Lung microvascular endothelial cell (primary cell): ENCODE measurements at places on chromosomes 2 and 18. TPM values are rescaled to one million over a fixed set of nuclear protein-coding genes. Genes with fewer than 3 reads are reported as not detected.

RRM2 gene
- 5.6 and 16.1 TPM in 2 replicates for total RNA-seq

HOXD12 gene
- not detected in 2 replicates for total RNA-seq

OTOS gene
- total RNA-seq = not detected in 2 replicates

TTN gene
- 0.60 and 1.3 TPM in 2 replicates for total RNA-seq

ALPI gene
- total RNA-seq = not detected in 2 replicates

ASPRV1 gene
- under 0.01 TPM in 2 replicates for total RNA-seq

ABCG5 gene
- total RNA-seq = not detected in 2 replicates

EVX2 gene
- total RNA-seq = not detected in 2 replicates

FKBP1B gene
- total RNA-seq = 8.7 and 12.6 TPM in 2 replicates

MTCL1 gene
- 3.9 and 7.7 TPM in 2 replicates for total RNA-seq

SP5 gene
- total RNA-seq = not detected in 2 replicates

REL gene
- total RNA-seq = 6.3 and 22.8 TPM in 2 replicates

POMC gene
- total RNA-seq = 0.22 and 0.99 TPM in 2 replicates

COMMD1 gene
- 26.6 and 27.0 TPM in 2 replicates for total RNA-seq

RND3 gene
- total RNA-seq = 21.4 and 23.0 TPM in 2 replicates

ANKRD30B gene
- total RNA-seq = under 0.01 TPM in 1 of 2 replicates, not detected in the other

THUMPD2 gene
- total RNA-seq = 3.4 and 3.5 TPM in 2 replicates

CHST9 gene
- total RNA-seq = not detected in 2 replicates

CHN1 gene
- total RNA-seq = 8.1 and 8.5 TPM in 2 replicates
